CD8-positive, alpha-beta T cell (primary cell): ENCODE measurements at places on chromosomes 4 and X.

DNA sequence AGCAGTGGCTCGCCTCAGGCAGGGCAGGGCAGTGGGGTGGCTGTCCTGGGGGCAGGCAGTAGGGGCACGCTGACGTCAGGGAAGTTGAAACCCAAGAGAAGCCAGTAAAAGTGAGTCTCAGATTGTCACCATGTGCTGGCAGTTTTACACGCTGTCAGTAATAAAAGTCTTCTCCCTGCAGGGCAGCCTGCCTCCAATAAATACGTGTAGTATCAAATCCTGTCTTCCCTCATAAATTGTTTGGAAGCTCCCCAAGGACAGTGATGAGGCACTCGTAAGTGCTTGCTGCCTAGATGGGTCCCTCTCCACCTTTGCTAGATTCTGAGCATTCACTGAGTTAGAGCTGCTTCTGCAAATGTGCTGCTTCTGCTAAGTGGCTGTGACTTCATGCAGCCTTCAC, 60.8 kb upstream of the MSANTD1 start:
- no peak for DNase-seq

DNA sequence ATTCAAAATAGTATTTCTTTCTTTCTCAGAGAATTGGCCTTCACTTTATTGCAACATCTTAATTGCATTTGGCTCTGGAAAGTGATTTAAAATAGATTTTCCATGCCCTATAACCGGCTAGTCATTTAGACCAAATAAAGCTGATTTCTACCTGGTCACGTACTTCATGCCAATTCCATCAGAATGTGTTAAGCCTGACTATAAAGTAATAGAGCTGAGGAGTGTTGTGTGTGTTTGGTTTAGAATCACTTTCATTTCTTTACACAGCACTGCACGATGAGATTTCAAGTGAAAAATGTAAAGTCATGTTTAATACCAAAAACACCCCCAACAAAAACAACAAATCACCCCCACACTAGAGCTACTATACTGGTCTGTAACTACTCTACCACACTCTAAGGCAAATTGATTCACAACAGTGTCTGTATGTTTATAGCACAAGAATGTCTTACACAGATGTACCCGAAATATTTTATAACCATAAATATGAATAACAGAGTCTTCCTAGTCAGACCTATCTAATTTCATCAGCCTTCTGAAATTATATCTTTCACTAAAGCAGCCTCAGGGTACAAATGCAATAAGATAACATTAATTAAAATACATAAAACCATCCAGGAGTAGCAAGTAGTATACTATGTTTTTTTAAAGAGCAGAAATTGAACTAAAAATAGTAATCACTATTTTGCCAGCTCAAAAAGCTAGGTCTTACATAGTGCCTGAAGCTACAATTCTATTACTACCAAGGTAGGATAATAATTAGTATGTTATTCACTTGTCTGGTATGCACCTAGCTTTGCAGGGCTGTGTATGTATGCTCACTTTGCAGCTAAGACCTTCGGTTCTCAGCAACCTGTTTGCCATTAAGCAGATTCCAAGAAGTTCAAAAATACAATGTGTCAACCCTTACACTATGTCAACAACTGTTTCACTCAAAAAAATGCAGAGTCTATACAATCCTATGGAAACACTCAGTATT, 28.4 kb downstream of the APBB2 start:
- DNase-seq: no peak

DNA sequence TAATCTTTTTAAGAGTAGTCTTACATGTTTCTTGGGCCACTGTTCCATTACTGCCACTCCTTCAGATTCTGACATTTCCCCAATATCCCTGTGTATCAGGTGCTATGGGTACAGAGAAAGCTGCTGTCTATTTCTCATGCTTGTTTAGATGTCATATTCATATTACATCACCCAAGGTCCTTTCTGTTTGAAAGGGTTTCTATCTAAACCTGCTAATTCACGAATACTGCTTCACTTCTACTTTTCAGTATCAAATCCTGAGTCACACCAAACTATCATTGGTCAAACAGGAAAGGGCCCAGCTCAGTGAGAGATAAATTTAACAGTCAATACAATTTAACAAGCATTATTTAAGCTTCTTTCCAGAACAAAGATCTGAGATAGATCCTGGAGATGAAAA, 241.4 kb downstream of the UGT8 start:
- no peak for DNase-seq

DNA sequence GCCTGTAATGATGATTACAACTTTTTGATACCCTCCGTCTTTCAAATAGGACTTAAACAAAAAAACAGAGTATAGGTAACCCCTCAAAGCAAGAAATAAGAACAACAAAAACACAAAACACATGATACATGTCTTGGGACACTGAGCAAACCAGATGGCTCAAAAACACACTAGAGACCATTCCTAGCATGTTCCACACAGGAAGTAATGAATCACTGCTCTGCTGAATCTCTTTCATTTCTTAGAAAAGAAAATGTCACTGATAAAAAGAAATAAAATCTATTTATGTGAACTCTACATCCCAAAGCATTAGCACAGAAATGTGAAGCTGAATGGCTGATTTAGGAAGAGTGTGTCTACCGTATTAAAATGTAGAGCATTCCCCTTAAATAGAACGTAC, 134.5 kb upstream of the IL15 start:
- no peak for DNase-seq

- DNase-seq: no peak
These were observed 67.0 kb upstream of the FAT1 start for GRCh38 chr4:186790630-186791029.

DNA sequence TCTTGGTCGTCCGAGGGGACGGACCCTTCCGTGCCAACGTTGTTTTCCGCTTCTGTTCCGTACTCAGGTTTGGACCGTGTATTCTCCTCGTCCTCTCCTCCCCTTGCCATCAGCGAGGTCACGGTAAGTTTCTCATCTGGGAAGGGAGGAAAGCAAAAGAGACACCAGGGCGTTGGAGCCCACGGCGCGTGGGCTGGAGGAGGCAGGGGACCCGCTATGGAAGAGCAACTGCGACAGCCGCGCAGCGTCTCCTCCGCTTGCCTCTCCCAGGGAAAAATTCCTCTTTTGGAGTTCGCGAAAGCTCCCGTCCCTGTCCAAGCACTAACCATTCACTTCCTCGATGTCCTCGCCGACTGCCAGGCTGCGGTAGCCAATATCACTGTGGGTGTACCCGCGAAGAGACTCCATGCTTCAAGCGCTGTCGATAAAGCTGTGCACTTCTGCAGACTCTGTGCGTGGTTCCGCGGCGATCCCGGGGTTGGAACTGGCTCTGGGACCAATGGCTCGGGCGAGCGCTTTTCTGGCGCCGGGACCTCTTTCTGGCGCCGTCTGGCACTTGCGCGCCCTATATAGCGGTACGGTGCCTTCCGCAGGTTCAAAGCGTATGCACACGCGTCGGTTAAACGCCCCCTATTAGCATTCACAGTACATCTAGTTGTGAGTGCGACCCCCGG, at the start of gene ESX1:
ESX1 (minus strand) TSS at position 492 of the 674 bp plus-strand sequence; CDS start at position 408, 84 bp downstream.
- DNase-seq: no peak

- DNase-seq: no peak
These were observed 516.8 kb upstream of the FAM241A start for GRCh38 chr4:111628437-111628836.

GRCh38 chr4:124647599-124647998, 64.9 kb downstream of the ANKRD50 start:
- DNase-seq: no peak

DNA sequence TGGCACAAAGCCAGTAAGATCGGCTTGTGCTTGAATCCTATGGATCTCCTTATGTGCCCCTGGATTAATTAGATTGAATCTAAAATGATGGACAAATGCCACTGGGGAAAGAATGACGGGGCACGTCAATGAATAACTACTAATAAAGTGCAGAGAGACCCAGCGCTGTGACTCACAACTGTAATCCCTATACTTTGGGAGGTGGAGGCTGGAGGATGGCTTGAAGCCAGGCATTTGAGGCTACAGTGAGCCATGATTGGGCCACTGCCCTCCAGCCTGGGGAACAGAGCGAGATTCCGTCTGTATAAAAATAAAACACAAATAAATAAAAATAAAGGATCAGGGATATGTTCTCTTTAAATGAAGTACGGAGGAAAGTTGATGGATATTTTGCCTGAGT, 179.4 kb downstream of the DCHS2 start:
- DNase-seq: no peak

DNA sequence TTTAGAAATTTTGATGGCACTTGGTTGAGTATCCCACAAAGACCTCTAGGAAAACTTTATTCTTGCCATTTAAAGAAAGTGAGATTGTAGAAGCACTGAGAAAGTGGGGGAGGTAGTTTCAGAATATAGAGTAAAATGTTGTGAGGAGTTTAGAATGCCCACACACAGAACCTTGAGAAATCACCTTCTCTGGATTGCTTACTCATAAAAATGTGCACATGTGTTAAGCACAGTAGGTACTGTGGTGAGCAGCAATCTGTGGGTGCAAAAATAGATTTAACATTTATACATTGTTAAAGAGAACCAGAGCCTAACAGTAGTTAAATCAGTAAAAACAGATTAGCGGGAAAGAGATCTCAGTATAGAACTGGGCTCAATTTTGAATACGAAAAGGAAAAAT, 201.2 kb upstream of the NWD2 start:
- DNase-seq: no peak

- no peak for DNase-seq
These were observed 475.9 kb upstream of the GALNT7 start for GRCh38 chr4:172692701-172693100.

DNA sequence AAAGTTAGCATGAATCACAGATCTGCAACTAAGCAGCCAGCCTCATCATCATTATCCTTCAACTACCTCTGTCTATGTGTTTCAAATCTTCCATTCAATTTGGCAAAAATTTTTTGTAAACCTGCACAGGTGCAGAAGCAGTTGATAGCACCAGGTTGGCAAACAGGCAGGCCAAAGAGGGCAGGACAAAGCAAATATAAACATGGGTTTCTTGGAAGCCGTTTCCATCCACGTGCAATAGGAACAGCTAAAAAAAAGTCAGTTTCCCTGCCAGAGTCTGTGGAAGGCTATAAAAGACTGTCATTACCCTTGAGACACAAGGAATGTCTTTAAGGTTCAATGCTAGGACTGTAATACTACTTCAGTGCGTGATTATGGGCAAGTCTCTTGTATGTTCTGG, 253.2 kb downstream of the PDHA2 start:
- no peak for DNase-seq

- no peak for DNase-seq
These were observed 86.1 kb downstream of the CPE start for GRCh38 chr4:165464813-165465381.

DNA sequence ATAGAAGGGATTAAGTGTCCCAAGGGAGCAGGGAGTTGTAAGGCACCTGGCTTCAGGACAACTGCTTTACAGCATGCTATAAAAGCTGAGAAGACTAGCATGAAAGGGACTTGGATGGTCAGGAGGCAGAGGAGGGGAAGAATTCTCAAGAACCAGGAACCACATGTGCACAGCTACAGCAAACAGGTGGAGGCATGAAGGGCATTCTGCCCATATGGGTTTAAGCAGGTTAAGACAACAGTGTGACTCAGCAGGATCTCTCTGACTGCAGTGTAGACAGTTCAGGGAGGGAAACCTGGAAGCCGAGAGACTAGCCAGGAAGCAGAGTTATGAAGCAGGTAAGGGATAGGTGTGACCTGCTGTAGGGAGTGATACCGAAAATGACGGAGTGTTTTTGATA, 117.0 kb downstream of the DHRSX start:
- DNase-seq: no peak

DNA sequence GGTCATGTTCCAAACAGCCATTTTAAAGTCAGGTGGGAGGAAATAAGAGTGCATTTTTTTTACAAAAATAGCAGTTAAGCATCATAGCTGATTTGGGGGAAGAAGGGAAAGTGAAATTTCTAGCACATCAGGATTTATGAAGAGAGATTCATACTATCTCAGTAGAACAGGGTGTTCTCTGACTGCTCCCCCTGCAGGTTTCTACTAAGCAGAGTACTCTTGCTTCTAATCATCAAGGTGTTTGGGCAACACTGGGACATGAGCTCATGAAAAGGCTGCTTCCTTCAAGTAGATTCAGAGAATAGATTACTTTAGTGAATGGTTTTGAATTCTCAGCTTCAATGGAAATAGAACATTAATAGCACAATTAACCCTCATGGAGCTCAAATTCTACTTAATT, 591.4 kb upstream of the PCDH10 start:
- DNase-seq: no peak

GRCh38 chrX:39756086-39756883, 341.5 kb downstream of the BCOR start:
- no peak for DNase-seq

- no peak for DNase-seq
These were observed 648.7 kb upstream of the DIPK2B start for GRCh38 chrX:45849261-45849862.

GRCh38 chr4:67576059-67576466, 17.5 kb downstream of the STAP1 start:
- no peak for DNase-seq

DNA sequence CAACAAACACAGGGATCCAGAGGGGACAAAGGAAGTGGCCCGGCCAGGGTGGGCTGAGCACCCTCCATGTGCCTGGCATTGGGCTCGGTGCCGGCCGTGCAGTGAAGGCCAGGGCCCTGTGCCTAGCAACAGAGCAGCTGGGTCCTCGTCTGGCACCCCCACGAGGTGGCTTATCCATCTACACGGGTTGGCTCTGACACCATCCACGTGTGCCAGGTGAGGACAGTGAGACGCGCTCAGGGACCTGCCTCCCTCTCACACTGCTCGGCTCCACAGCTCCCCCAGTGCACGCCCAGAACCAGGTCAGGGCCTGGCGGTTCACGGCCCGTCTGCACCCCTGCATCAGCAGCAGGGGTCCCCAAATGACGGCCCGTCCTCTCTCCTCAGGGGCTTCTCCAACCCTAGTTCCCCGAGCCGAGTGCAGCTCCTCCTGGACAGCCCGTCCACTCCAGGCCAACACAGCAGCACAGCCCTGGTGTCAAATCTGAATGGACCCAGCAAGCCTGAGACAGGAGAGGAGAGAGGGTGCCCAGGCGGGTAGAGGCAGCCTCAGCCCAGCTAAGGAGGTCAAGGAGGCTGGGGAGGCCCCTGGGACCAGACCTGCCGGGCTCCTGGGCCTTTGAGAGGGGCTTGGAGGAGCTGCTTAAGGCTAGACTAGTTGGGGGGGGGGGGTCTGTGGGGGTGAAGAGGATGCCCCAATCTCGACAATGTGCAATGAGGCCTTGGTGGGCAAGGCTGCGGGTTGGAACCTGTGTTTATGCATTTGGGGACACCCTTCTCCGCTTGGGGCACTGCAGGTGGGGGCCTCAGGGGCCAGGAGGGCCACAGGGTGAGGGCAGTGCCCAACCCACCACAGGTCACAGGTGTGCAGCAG, 113.6 kb downstream of the FAM53A start:
- DNase-seq: no peak

GRCh38 chr4:5732158-5732557, 21.2 kb downstream of the EVC start:
- no peak for DNase-seq
